Stimulated activated CD4-positive, alpha-beta T cell treated with anti-CD3 and anti-CD28 coated beads, Interleukin-1b, Interleukin-23, amount 100 ng/mL, for 24 hours (primary cell): ENCODE measurements at places on chromosomes 6 and 20.

DNA sequence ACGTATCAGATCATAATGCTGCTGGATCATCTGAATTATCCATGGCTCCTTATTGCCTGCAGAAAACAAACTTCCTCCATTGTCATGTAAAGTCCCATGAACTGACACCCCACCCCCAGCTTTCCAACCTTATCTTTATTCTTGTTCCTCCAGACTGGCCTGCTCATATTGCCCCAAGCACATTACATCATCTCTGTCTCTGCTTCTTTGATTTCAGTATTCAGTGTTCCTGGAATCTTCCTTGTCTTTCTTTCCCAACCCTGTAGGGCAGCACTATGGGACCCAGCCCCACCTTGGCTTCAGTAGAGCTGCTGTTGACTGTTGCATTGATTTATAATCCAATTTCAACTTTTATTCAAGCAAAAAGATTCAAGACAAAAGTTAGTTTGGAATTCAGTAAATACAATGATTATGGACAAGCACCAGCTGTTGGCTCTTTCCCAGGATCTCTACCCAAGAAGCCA, 187.5 kb upstream of the ECI2 start:
- DNase-seq: no peak

DNA sequence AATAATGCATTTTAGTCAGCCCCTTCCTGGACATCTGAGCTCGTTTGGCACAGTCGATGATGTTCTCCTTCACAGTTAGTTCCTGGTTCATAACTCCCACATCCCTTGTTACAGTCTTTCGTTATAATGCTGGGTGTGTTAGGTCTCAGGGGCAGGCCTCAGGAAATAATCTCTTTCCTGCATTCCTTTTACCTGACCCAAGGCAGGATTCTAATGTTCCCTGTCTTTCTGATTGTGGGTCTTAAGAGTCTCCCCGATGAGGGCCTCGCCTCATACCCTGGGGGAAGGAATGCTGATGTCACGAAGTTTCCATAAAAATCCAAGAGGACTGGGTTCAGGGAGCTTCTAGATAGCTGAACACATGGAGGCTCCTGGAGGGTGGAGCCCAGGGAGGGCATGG, 104.0 kb upstream of the CARMIL1 start:
- DNase-seq: no peak

- DNase-seq: no peak
Observed at GRCh38 chr20:40896814-40897700, 131.6 kb upstream of the TOP1 start.

GRCh38 chr6:99434702-99435530, 9.8 kb upstream of the PNISR start:
- no peak for DNase-seq

- DNase-seq: no peak
Observed at GRCh38 chr20:62054451-62054953, 11.2 kb downstream of the TAF4 start.

DNA sequence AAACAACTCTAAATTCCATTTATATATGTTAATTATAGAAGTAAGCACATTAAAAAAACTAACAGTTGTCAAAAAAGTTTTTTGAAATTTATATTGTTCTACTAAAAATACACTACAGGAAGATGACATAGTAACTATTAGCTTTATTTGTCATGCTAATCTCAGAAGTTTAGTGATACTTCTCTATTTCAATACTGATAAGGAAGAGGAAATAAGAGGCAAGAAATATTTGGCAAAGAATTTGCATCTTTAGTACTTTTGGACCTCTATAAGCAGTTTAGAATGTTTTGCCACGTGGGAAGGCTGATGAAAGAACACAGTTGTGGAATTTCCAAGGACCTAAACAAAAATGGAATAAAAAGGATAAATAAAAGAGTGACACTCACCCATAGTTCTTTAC, 12.6 kb downstream of the IFNGR1 start:
- no peak for DNase-seq

GRCh38 chr6:4717124-4717523, 59.1 kb upstream of the CDYL start:
- no peak for DNase-seq

DNA sequence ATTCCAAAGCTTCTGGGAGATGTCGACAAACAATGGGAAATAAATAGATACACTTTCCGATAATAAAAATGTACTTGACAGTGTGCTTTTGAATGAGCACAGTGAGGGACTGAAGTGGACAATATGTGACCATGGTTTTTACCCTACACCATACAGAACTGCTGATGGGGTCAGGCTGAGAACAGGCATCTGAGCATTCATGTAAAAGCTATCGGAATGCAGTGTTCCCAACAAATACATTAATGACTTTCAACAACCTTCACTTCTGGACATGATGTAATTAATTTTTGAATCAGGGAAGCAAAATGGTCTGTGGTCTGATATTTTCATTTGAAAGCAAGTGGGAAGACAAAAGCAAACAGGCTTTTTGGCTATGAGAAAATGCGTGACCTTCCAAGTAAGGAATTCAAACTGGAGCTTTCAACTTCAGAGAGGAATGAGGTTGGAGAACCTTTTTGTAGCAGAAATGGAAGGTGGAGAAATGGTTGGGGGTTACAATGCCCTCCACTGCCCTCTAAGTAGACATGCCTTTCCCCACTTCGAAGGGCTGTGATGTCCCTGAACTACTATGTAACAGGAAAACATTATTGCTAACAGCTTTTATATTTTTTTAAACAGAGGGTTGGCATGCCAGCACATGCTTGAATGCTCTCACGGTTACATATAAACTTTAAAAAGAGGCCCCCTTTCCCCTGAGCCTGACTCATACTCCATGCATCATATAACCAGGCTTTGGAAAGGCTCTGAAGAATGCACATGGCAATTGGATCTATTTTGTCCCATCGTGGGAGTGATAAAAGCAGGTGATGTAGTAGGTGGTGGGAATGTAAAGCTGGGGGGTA, 203.5 kb upstream of the CITED2 start:
- no peak for DNase-seq

DNA sequence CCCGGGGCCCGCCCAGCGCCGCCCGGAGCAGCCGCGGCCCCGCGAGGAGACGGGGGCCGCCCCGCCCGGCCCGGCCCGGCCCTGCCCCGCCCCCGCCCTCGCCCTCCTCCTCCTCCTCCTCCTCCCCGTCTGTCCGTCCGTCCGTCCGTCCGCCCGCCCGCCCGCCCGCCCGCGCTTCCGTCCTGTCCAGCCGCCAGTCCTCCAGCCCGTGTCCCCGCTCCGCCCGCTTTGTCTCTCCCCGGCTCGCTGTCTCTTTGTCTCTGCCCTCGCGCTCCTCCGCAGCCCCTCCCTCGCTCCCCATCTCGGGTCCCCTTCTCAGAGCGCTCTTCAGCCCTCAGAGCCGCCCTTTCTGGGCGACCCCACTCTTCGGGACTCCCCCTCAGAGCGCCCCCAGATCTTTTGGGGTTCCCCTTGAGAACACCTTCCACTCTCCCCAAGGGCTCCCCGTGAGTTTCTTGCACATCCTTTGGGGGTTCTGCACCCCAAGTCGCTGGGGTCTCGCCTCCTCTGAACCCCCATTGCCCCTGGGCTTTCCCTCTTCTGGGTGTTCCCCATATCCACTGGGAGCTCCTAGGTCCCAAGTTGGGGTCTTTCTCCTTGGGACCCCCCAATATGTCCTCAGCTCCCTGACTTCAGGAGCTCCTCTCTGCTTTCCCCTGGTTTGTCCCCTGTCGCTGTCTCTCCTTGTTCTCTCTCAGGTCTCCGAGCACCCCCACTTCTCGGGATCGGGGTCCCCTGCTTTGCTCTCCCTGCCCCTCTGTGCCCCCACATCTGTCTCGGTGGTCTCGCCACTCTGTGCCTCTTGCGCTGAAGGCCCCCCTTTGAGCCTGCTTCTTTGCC, 79.5 kb upstream of the MYL9 start:
- no peak for DNase-seq

- no peak for DNase-seq
Observed at GRCh38 chr6:151948002-151948743, 140.7 kb downstream of the ESR1 start.

- DNase-seq: no peak
Observed at GRCh38 chr6:87181903-87182302, 26.5 kb downstream of the ZNF292 start.

DNA sequence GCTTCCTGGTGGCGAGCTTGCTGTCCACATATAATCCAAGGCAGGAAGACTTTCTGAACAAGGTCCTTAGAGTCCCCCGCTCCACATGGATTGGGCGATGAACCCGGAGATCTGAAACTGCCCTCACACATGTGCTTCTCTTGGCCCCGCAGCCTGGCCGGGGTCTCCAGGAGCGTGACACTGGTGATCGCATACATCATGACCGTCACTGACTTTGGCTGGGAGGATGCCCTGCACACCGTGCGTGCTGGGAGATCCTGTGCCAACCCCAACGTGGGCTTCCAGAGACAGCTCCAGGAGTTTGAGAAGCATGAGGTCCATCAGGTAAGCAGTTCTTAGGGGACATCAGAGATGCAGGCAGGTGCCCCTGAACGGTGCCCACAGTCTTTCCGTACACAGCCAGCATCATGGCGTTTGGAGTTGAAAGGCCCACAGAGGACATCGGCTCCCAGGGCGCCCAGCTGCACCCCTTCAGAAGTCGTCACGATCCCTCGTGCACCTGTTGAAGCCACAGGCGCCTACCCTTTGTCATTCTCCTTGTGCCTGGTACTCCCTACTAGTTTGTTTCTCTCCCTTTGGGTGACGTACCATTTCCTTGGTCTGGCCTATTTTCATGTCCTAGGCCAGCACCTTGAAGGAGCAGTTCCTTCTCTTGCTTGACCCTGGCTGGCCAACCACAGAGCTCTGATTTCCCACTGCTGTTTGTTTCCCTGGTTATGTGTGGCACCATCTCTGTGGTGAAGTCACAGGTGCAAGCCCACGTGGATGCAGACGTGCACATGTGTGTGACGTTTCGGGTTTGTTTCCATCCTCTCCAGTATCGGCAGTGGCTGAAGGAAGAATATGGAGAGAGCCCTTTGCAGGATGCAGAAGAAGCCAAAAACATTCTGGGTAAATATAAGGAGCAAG, 43.3 kb upstream of the IRF4 start:
- DNase-seq: no peak

- no peak for DNase-seq
Observed at GRCh38 chr6:84348801-84349200, 121.4 kb upstream of the CEP162 start.

DNA sequence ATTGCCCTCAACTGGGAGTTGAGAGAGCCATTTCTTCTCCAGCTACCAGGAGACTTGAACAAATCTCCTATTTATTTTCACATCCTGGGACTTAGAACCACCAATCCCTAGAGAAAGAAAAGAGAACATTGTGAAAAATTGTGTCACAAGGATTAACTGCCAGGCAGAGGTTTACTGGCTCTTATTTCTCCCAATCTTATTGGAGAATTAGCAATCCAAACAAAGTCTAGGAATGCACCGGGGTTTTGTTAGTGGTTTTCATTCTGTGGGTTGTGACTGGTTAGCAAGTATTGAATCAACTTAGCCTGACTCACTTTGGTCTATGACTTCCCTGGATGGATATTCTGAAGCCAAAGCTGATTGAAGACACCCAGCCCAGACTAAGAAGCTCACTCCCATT, 21.2 kb upstream of the ENPP5 start:
- no peak for DNase-seq

- DNase-seq: no peak
Observed at GRCh38 chr20:46811224-46812084, 83.2 kb upstream of the EYA2 start.

- no peak for DNase-seq
Observed at GRCh38 chr20:2693286-2694007, 867 bp downstream of the EBF4 start.

- no peak for DNase-seq
Observed at GRCh38 chr6:110776413-110776812, 38.9 kb downstream of the CDK19 start.

- no peak for DNase-seq
Observed at GRCh38 chr6:156933201-156934068, 156.3 kb downstream of the ARID1B start.

GRCh38 chr6:74048387-74048786, 352.4 kb downstream of the CD109 start:
- DNase-seq: no peak

DNA sequence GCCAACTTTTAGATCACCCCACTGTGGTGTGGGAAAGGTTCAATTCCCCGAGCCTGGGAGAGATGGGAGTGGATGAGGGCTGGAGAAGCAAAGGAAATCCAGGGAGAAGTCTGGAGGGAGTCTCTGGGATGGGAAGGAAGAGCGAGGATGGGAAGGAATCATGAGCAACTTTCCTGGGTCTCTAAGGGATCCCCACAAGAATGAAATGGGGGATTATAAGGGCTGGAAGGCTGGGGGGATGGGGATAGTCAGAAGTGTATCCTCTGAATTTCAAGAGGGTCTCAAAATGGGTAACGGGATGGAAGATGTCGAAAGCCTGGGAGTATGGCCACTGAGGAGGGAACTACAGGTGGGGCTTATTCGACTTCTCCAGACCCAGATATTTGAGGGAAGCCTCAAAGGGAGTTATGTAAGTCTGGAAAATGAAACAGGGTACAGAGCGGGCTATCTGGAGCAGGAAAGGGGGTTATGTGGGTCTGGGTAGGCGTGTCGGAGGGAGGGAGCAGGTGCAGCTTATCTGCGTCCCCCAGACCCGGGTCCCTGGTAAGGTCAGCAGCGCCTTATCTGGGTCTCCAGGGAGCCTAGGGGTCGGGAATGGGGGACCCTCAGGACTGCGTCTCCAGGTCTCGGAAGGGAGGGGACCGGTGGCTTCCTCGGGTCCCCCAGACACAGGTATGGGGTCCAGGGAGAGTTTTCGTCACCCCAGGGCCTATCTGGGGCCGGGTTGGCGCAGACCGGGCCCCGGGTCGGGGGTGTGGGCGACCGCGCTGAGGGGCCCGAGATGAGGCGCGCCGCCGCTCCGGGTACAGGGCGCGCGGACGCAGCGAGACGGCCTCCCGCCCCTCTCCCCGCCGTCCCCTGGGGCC, 550 bp downstream of the PLAGL2 start:
- DNase-seq: peak; percentile 24

GRCh38 chr6:118735320-118735719, 83.9 kb upstream of the CEP85L start:
- DNase-seq: no peak

- no peak for DNase-seq
Observed at GRCh38 chr6:161498359-161498758, 224.5 kb upstream of the AGPAT4 start.

DNA sequence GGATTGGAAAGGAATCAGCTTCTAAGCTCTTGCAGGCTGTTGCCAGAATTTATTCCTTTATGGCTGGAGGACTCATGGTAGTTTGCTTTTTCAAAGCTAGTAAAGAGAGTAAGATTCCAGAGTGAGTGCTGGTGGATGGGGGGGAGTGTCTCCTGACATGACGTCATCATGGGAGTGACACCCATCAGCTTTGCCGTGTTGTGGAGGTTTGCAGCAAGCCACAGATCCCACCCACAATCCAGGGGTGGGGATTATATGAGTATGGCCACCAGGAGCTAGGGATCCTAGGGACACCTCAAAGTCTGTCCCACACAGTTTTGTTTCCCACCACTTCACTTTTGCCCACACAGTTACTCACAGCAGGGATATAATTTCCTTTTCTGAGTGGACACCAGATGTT, 28.7 kb upstream of the PMEPA1 start:
- no peak for DNase-seq

- DNase-seq: peak; percentile 29
Observed at GRCh38 chr20:35490736-35491181, 35.4 kb downstream of the CEP250 start.
